Activated T-helper 1 cell treated with anti-CD3 and anti-CD28 coated beads, Interleukin-2, amount 50 U/mL, for 16 hours (primary cell): ENCODE measurements at places on chromosomes 6 and 20.

GRCh38 chr20:21280522-21281016, 22.6 kb upstream of the XRN2 start:
- no peak for DNase-seq

GRCh38 chr6:169794317-169795055, 43.1 kb downstream of the ERMARD start:
- DNase-seq = no peak

GRCh38 chr6:90885611-90886056, 298.8 kb upstream of the MAP3K7 start:
- no peak for DNase-seq

- DNase-seq = no peak
These were observed 71.5 kb downstream of the SLC23A2 start for GRCh38 chr20:4929686-4930397.

- DNase-seq = no peak
These were observed 170.8 kb upstream of the PHACTR1 start for GRCh38 chr6:12545619-12546409.

DNA sequence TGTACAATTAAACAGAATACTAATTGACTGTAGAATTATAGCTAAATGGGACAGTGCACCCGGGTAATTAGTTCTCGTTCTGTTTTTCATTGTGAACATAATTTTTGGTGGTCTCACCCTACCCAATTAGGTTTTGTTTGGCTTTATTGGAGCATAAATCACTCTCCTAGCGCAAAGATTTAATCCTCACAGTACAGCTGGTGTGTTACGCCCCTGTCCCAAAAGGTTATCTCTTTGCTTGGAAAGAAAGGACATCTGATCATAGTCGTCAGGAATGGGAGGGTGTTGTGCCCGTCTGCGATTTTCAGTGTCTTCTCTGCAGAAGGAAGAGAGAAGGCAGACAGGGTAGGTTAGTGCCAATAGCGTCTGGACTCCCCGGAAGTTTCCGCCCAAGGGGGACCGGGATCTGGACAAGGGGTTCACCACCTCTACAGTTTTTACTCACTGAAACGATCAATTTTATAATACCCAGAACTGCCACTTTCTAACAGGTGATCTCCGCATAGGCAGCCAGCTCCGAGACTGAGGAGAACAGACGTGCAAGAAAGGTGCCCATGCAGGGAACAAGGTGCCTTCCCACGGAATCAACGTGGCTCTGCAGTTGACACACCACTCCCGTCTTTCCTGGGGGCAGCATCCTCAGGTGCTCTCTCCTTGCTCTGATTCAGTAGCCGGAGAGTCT, 617.4 kb upstream of the CDH4 start:
- DNase-seq = no peak

DNA sequence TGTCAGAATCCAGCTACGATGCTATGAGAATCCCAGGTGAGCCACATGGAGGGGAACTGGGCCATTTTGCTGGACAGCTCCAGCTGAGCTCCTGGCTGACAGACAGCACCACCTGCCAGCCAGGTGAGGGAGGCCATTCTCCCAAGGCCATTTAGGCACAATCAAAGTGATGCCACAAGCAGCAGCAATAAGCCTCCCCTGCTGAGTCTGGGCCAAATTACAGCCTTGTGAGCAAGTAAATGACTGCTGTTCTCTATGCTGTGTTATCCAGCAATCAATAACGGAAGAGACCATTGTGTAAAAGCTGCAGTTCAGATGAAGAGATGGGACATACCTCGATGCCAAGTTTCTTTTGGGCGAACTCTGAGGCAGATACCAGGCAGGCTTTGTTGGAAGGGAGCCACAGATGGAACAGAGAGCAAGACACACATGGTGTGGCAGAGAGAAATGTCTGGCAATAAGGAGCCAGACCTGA, 14.0 kb upstream of the SCGN start:
- DNase-seq = no peak

DNA sequence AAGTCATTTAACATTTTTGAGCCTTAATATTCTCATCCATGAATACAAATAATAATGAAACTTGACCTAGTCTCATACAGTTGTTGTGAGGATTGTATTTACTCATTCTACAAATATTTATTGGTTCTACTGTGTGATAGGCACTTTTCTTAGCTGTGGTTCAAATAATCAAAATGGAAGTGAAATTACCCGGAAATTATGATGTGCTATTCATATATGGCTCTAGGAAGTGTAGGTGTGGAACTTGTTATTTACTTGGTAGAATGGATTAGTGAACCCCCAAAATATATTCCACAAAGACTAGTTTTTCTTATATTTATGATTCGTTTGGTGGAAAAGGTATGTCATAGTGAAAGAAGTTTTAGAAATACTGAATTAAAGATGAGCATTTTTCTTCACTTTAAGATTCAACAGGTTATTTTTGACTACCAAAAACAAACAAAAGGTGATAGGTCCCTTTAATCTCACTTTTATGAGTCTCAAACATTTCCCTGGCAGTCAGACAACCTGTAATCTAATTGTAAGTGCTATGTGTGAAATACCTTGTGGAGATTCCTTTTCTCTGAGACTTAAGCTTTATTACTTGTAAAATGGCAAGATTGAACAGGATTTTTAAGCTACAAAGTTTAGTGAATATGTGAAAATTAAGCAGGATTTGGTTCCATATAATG, 77.8 kb downstream of the STXBP5 start:
- DNase-seq = no peak
